ENCODE measurements at places on chromosomes 16 and 17.

DNA sequence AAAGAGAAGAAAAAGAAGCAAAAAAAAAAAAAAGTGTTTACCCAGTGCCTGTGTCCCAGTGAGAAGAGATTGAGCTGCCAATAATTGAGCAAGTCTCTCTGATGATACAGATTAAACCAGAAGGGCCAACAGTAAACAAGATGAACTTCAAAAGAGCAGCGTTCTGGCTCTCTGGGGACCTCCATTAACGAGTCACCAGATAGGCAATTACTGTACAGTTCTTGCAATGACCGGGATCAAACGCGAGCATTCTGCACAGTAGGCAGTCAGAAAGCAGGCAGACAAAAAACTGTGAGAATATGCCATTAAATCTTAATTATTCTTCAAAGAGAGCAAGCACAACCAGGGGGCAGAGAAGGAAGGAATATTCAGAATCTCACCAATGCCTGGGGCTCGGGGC lies 626.1 kb downstream of the TMEM114 start:
- no peak for DNase-seq

GRCh38 chr17:77466140-77466539 lies 325.4 kb downstream of the SEC14L1 start:
- no peak for DNase-seq

GRCh38 chr16:50910736-50911100 lies 168.8 kb downstream of the CYLD start:
- DNase-seq = no peak

DNA sequence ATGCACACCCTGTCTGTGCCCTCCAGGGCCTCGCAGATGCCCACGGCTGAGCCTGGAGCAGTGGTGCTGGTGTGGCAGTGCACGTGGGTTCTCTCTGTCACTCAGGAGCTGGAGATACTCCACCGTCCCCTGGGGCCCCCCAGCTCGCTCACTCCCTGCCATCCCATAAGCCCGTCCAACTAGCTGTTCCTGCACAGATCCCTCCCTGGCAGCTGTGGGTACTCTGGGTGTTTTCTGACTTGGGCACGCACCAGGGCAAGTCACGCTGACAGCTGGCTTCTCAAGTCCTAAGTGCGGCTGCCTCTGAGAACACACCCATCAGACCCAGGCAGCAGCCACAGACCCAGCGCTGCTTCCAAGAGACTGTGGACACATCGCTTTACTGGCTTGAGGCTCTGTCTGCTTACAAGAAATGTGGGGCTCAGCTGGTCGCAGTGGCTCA lies 25.4 kb upstream of the ITGB4 start:
- DNase-seq = no peak

GRCh38 chr16:10828851-10829366 lies 10.3 kb upstream of the TVP23A start:
- DNase-seq = no peak
